Mammary epithelial cell (primary cell): ENCODE measurements at places on chromosomes 5 and 9. TPM values are rescaled to one million over a fixed set of nuclear protein-coding genes. Genes with fewer than 3 reads are reported as not detected.

SCGB3A2 gene
- not detected for total RNA-seq

PCDHA13 gene
- total RNA-seq = 1.2 TPM

SOX30 gene
- total RNA-seq = not detected

COL23A1 gene
- total RNA-seq = 0.33 TPM

NEUROG1 gene
- total RNA-seq = not detected

INSL6 gene
- total RNA-seq = not detected

GFI1B gene
- not detected in 2 replicates for total RNA-seq

C5orf47 gene
- not detected for total RNA-seq

GPX3 gene
- 2.7 TPM for total RNA-seq

STPG3 gene
- total RNA-seq = not detected in 2 replicates

C9orf50 gene
- not detected in 2 replicates for total RNA-seq

CACNA1B gene
- 0.03 and 0.09 TPM in 2 replicates for total RNA-seq

FSTL4 gene
- 3.7 TPM for total RNA-seq

ANAPC2 gene
- 42.3 and 45.3 TPM in 2 replicates for total RNA-seq

BAAT gene
- total RNA-seq = 0.17 TPM

PCDHA12 gene
- total RNA-seq = 6.8 TPM

MLANA gene
- total RNA-seq = not detected in 2 replicates

TSSK1B gene
- total RNA-seq = 1.1 and 1.4 TPM in 2 replicates

SPATA31A1 gene
- total RNA-seq = not detected

MYMK gene
- total RNA-seq = not detected in 2 replicates

C5orf58 gene
- total RNA-seq = not detected in 2 replicates

SEMA4D gene
- 2.3 TPM for total RNA-seq

TAF11L10 gene
- total RNA-seq = not detected

TPPP gene
- total RNA-seq = 0.50 TPM

OR2V1 gene
- not detected for total RNA-seq

ARID3C gene
- total RNA-seq = 0.17 TPM
